ENCODE measurements at places on chromosomes 6 and 20.

DNA sequence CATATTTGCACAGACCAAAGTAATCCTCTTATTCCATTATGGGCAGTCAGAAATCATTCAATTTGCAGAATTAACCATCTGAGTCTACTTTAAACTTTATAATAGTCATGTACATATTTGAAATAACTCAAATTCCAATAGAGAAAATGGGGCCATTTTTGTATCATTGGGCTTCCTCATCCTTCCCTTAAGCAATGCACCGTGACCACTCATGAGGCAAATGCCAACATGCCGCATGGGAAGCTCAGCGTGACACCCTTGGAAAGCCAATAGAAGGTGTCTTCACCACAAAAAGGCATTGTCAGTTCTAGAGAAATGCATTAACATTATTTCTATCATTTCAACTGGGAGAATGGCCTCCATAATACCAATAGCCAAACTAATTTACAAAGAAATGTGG lies 38.5 kb downstream of the SIM1 start:
- no peak for DNase-seq

GRCh38 chr20:24392612-24393011 lies 76.8 kb upstream of the SYNDIG1 start:
- no peak for DNase-seq

- DNase-seq: no peak
Observed at GRCh38 chr20:35660122-35660937, 4.4 kb downstream of the CPNE1 start.

- DNase-seq: no peak
Observed at GRCh38 chr6:46581459-46582177, 71.0 kb downstream of the CYP39A1 start.

DNA sequence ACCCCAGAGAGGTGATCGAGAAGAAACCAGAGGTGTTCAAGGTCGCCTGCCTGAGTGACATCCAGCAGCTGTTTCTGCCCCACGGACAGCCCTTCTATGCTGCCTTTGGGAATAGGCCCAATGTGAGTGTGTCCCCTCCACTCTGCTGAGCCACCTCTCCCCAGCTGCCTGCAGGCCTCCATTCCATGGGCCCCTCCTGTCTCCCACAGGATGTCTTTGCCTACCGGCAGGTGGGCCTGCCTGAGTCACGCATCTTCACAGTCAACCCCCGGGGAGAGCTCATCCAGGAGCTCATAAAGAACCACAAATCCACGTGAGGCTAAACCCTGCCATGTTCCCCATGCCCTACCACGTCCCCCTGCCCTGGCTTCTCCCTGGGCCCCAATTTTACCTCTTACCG lies 8.4 kb downstream of the EMILIN3 start:
- DNase-seq: no peak

DNA sequence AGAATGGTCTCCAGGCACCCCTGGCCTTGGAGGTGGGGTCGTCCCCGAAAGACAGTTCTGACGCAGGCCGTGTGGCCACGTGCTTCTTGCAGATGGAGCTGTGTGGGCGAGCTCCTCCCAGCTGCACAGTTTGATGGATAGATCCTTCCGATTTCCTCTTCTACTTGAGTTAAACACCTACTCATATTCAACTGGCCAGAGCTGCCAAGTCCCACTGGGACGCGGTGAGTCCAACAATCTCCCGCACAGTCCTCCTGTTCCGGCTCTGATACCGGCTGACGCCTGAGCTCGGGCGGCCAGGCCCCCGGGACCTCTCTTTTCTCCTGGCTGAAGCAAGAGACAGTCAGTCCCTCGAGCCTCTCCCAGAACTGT lies 57.9 kb upstream of the DACT2 start:
- DNase-seq: no peak

Measured in activated CD8-positive, alpha-beta memory T cell treated with anti-CD3 and anti-CD28 coated beads for 48 hours (primary cell).